Activated CD4-positive, alpha-beta T cell treated with anti-CD3 and anti-CD28 coated beads for 24 hours (primary cell): ENCODE measurements at places on chromosomes 7 and 10.

DNA sequence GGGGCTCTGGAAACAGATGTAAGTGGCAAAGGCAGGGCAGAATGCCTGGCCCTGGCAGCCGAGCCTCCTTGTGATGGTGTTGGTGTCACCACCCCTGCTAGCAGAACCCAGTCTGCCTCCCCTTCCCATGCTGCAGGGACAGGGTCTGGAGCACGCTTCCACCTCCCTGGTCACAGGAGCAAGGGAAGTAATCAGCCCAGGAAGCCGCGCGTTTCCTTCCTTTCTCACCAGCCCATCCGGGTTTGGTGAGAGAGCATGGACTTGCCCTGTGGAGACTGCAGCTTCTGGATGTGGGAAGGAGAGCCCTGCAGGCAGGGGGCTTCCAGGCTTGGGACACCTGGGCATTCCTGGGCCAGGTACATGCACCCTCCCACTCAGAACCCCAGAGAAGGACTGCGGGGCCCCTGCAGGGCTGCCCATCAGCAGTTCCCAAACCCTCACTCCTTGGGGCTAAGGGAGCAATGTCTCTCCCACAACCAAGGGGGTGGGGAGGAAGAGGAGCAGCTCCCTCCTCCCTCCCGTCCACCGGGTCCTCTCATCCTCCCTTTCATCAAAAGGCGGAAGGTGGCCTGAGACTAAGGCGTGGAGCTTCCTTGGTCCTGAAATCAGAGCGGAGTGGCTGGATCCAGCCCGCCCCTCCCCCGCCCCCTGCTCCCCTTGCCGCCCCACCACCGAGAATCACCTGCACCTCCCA is 1.8 kb downstream of the MMRN2 start:
- no peak for DNase-seq

GRCh38 chr10:129837909-129838582 is 126.0 kb downstream of the EBF3 start:
- no peak for DNase-seq

DNA sequence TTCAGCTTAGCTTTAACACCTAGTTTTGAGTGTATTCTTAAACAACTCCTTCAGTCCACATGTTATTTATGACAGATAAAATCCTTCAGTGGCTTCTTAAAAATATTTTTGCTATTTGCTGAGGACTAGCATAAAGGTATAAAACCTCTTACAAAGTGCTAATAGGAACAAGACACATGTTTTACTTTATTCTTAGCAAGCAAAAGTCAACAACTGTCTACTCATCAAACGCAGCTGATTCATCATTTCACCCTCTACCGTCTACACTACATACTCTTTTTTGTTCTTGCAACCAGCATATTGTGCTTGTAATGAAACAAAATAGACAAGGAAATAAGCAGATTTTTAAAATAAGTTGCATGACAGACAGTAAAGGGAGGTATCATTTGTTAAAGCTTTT is 319.7 kb downstream of the SNX13 start:
- no peak for DNase-seq

GRCh38 chr10:92574548-92575261 is 812 bp upstream of the IDE start:
- no peak for DNase-seq

GRCh38 chr7:41705109-41705901 is 2.4 kb upstream of the INHBA start:
- DNase-seq = peak; percentile 14

- DNase-seq = no peak
Measured at GRCh38 chr7:71782051-71782450, 630.1 kb downstream of the CALN1 start.

GRCh38 chr7:85177316-85177715 is 9.5 kb downstream of the SEMA3D start:
- no peak for DNase-seq

DNA sequence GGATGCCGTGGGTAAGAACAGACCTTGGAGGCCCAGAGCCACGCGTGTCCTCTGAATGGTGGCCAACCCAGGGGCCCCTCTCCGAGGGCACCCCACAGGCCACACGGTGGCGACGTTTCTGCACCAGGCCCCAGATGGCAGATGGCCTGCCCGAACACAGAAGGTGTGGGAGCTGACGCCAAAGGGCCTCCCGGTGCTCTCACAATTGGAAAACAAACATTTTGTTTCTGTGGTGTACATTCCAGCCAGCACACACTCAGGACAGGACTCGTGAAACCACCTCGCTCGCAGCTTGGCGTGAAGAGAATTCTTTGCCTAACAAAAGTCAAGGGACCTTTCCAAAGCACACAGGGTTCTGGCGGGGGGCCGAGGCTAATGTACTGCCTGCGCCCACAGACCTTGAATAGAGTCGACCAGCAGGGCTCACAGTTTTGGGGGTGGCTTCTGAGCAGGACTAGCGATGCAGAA is 112.1 kb downstream of the FAM53B start:
- no peak for DNase-seq
